Activated CD8-positive, alpha-beta memory T cell treated with anti-CD3 and anti-CD28 coated beads, Interleukin-2, amount 50 U/mL, for 48 hours (primary cell): ENCODE measurements at places on chromosomes 4 and X.

DNA sequence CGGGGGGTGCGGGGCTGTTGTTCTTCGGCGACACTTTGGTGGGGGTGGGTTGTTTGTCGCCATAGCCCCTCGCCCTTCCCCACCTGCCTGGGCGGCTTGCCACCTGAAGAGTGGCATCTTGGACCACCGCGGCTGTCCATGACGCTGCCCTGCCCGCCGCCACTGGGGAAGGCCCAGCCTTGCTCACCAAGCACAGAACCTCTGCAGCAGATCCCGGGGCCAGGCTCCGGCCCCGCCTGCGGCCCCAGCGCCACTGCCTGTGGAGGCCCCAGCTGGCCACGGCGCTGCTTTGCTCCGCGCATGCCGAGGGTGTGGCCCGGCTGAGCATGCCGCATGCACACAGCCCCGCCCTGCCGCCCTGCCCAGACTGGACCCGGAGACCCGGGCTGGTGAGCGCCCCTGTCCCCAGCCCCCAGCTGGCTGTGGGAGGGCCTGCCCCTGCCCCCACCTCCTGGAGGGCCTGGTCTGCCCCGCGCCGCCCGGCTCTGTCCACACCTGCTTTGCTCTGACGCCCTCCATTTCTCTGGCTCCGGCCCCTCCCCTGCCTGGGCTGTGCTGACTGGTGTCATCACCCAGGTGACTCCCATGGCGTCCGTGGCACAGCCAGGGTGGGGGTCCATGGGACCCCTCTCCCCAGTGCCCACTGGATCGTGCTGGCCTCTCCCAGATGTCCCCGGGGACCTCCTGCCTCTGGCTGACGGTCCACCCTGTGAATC is 5.3 kb downstream of the NAT8L start:
- no peak for DNase-seq

GRCh38 chrX:134365904-134366303 is 94.1 kb upstream of the HPRT1 start:
- DNase-seq = no peak

DNA sequence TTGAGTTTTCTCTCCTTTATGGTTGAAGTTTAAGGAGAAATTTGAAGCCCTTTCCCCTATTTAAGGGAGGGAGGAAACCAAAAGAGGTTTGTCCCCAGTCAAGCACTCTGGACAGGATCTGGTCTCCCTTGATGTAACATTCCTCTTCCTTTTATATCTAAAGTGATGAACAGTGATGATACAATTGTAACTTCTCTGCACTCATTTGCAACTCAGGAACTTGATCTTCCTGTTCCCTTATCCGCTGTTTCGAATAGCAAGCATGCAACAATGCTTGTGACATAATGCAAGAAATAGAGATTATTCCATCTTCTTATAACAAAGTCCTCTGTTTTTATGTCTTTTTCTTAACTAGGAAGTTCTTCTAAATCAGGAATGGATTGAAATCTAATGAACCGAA is 18.3 kb downstream of the ALPK1 start:
- DNase-seq = no peak

GRCh38 chr4:77047037-77047436 is 28.8 kb downstream of the CCNI start:
- no peak for DNase-seq

DNA sequence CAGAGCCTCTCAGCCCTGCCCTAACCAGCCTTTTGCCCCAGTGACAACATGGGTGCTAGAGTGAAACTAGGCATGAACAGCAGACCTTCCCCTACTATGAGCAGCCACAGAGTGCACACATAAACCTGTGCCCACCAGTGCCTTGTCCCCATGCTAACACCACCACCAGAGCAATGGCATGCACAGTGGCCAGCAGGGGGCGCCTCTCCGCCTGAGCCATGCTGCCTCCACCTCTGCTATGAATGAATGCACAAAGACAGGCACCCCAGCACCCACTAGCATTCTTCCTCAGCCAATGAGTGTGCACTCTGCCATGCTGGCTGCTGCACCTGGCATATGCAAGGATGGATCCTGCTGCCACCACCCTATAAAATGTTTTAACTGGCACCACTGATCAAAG is 286.9 kb upstream of the FGF16 start:
- DNase-seq = peak; percentile 54

DNA sequence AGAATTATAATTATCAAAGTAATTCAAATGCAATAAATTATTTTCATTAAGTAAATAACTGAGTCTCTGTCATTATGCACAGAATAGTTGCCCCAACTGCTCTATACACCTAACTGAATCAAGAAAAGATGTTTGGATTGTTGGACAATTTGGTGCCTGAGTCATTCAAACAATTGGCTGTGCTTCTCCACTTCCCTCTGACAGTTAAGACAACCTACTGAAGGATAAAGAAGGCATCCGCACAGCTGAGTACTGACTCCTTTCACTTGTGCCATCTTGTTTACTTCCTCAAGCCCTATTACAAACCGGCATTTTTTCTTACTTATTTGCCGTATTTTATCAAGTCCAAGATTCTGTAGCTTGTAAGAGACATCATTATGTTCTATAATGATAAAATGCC is 110.6 kb upstream of the C1QTNF7 start:
- no peak for DNase-seq

DNA sequence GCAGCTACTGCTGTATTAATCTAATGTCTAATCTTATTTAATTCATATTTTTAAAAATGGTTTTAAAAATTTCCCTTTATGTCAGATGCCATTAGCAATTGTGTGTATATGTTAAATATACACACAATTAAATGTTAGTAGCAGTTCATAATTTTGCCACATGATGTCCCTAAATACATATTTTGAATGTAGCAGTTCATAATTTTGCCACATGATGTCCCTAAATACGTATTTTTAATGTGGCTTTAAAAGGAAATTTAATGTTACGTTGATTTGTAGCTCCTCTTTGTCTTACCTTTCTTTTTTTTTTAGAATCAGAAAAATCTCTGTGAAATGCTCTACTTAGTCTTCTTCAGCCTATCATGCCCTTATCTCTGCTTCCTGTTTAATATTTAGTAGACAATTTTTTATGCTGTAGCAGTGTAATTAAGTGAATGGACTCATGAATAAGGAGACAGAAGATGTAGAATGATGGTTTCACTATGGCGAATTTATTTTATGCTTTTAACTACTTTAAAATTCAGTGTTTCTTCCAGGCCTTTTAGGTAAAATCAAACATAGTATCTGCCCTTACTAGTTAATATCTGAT is 26.1 kb downstream of the RBM46 start:
- DNase-seq = no peak

- no peak for DNase-seq
These were observed 255.2 kb downstream of the SLC39A8 start for GRCh38 chr4:102089850-102090621.

- DNase-seq = no peak
These were observed 20.8 kb downstream of the IRF2 start for GRCh38 chr4:184453365-184454160.

GRCh38 chr4:182489607-182490006 is 246.4 kb downstream of the TENM3 start:
- no peak for DNase-seq

DNA sequence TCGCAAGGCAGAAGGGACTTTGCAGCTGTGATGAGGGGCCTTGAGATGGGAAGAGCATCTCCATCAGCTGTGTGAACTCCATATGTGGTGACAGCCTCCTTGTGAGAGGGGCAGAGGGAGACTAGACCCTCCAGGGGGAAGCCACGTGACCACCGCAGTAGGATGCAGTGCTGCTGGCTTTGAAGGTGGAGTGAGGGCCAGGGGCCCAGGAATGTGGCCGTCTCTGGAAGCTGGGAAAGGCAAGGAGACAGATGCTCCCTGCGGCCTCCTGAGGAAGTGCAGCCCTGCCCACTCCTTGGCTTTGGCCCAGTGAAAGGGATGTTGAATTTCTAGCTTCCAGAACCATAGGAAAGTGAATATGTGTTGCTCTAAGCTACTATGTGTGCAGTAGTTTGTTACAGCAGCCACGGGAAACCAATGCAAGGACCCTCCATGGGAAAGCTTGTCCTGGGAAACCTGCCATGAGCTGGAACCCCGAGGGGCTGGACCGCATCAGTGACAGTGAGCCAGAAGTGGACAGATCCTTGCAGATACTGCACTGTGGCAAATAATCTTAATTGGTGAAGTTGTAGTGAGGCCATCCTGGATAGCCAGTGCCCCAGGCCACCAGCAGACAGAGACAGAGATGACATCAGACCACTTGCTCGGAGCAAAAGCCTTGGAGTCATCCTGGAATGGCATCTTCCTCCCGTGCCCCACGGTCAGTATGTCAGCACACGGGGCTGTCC is 35.4 kb upstream of the SORCS2 start:
- DNase-seq = peak; percentile 39

DNA sequence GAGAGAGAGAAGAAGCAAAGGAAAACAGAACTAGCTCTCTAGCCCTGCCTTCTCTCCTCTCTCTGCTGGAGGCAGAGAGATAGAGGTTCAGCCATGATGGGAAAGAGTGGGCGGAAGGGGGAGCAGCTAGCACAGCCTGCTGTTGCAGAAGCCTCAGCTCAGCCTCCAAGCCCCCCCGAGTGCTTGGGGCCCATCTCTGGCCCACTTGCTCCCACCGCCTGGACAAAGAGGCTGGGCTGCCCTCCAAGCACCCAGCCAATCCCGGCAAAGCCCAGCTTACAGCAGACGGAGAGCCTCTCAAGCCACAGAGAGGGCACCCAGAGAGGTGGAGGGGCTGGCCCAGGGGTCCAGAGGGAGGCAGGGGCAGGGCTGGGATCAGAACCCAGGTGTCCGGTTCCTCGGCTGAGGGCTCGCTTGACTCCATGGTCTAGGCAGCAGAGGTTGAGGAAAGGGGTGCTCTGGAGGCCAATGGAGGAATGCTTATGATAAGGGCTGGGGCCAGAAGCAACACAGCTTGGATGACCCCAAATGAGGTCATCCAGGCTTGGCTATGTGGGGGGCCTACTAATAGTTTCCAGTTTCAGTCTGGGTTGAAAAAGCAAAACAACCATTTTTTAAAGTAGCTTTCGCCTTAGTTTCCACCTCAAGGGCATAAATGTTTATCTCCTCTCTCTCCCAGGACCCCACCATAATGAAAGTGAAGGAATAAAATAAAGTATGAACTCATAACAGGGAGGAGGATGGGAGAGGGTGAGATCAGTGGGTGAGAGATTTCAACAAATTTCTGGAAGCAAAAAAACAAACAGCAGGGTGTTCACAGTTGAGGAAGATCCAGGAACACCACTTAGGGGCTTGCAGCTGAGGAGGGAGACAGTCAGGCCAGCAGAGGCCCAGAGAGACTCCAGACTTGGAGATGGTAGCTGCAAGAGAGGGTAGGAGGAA is 24.9 kb upstream of the IQSEC2 start:
- no peak for DNase-seq

DNA sequence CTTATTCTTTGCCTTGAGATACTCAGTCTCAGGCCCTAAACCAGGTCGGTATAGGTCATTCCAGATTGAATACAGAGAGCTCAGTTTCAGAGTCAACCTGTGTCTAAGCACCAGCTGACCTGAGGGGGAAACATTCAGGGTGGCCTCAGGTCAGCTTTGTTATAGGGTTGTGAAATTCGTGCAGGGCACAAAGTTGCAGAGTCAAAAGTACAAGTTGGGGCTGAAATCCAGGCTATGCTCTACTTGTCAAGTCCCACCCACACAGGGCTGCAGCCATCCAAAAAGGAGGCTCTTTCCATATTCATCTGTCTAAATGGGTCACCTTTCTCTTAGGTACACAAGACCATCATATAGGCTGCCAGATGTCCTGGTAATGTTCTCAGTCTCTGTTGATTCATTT is 89.7 kb downstream of the ITIH6 start:
- DNase-seq = no peak

GRCh38 chr4:2937146-2937857 is 25.9 kb downstream of the NOP14 start:
- peak; percentile 68 for DNase-seq

DNA sequence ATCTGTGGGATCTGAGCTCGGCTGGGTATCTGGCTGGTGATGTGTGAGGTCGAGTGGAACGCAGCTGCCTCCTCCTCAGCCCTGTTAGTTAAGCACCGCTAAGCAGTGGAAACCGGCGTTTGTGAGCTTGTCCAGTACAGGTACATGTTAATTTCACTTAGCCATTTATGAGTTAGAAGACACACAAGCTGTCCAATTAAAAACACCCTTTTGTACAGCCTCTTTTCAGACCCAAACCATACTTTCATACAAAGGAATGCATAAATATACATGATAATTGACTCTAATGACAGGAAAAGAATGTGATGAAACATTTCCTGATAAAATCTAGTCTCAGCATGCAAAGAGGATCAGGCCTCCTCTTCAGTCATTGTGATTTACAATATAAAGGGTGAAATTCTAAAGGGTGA is 163.6 kb upstream of the FAT1 start:
- no peak for DNase-seq

GRCh38 chr4:17546678-17547077 is 30.3 kb upstream of the LAP3 start:
- DNase-seq = no peak

GRCh38 chr4:153204728-153205648 is 745 bp downstream of the TRIM2 start:
- DNase-seq = peak; percentile 58

DNA sequence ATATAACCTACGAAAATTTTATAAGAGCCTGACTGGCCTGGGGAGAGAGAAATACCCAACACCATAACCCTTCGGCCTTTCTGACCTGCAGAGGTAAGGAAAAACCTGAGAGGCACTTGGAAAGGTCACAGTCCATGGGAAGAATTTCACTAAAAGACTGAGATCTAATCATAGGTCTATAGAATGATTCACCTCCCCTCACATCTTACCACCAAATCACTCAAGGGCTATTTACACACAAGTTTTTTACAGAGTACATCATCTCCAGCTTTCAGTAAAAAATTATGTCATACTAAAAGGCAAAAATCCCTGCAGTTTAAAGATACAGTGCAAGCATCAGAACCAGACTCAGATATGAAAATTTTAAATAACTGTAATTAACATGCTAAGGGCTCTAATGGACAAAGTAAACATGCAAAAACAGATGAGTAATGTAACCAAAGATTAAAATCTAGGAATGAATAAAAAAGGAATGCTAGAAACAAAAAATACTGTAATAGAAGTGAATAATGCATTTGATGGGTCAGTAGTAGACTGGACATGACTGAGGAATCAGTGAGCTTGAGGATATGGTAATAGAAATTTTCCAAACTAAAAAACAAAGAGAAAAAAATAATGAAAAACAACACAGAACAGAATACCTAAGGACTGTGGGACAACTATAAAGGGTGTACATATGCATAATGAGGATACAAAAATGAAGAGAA is 32.1 kb upstream of the SLC16A2 start:
- no peak for DNase-seq

- peak; percentile 54 for DNase-seq
These were observed 409.0 kb downstream of the BCOR start for GRCh38 chrX:39688576-39689375.

GRCh38 chrX:95290455-95290854 is 1394.2 kb upstream of the DIAPH2 start:
- no peak for DNase-seq

GRCh38 chrX:30504309-30504708 is 73.3 kb downstream of the TASL start:
- no peak for DNase-seq

GRCh38 chr4:30495251-30495650 is 224.9 kb upstream of the PCDH7 start:
- no peak for DNase-seq

GRCh38 chrX:66004928-66005829 is 34.7 kb downstream of the VSIG4 start:
- no peak for DNase-seq
